Left renal pelvis (tissue), 4 donors: ENCODE measurements at places on chromosomes 13 and 19.

DNA sequence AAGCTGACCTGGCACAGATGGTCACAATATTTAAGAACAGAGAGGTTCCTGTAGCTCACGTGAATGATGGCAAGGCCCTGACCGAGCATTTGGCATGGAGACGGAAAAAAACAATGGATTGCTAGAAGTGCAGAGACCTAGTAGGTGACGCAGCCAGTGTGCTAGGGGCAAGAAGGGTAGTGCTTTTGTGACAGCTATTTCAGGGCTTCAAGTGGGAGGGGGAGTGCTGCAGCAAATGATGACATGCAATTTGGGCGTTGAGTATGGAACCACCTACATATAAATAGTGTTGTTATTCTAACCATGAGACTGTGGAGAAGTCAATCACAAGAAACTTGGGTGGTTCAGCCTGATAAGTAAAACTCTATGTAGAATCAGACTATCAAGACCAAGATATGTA lies 65.7 kb upstream of the IL17D start:
- no peak for DNase-seq

DNA sequence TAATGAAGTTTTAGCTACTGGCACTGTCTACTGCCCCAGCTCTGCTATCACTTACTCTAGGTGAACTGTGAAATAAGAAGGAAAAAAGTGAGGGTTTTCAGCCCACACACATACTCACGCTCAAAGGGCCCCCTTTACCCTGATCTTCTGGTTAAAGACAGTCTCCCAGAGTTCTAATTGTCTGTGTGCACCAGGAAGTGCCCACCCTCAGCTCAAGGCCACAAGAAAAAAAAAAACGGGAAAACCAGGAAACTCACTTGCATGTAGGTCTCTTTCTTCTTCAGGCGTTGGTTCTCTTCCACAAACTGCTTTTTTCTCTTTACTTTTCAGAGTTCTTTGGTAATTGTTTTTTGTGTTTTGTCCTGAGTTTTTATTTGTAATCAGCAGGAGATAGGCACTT lies 22.1 kb downstream of the RAP2A start:
- DNase-seq = no peak

- DNase-seq = no peak
Observed at GRCh38 chr13:25744178-25744577, 307.6 kb downstream of the SHISA2 start.

- no peak for DNase-seq
Observed at GRCh38 chr19:13078897-13079541, 23.6 kb downstream of the LYL1 start.

- no peak for DNase-seq
Observed at GRCh38 chr19:7850000-7850813, 20.2 kb downstream of the EVI5L start.

DNA sequence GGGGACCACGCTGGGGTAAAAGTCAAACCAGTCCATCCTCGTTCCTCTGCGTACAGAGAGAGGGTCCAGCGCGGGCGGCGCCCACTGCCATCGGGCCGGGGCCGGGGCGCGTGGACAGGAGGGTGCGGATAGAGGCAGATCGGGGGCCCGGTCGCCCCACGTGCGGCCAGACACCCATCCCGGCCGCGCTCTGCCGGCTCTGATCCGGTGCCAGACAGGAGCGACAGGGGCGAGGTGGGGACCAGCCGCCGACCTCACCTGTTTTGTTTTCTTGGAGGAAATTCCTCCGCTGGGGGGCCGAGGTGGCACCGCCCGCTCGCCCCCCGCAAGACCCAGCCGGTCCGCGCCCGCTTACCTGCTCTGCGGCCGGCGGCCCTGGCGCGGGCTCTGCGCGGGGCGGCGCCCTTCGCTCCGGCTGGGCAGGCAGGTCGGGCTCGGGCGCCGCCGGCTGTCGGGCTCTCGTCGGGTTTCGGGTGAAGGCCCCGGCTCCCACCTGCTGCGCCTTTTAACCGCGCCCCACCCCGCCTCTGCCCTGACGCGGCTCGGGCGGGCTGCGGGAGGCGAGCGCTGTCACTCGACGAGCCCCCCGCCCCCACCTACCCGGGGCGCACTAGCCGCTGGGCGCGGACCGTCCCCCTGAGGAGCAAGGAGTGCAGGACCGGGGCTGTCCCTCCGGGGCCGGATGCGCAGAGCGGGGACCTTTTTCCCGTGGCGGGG lies at the start of gene GJB6:
Gene GJB6, minus strand, starts transcription at position 481 of the 717 bp plus-strand sequence. CDS start 8,839 bp downstream, outside the sequence.
- peak; percentile 24 for DNase-seq

DNA sequence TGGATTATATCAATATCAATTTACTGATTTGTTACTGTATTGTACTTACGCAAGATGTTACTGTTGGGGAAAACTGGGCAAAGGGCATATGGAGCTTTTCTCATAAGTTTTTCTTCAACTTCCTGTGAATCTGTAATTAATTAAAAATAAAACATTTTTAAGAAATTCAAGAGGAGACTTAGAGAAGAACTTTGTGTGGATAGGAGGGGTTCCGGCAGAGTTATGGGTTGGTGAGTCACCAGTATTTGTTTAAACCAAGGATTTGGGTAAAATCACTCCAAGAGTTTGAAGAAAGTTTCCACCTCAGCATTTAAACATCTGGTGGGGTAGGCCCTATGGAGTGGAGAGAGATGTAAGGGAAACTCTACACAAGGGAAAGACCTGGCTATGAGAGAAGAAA lies 379.6 kb downstream of the TSHZ3 start:
- no peak for DNase-seq

DNA sequence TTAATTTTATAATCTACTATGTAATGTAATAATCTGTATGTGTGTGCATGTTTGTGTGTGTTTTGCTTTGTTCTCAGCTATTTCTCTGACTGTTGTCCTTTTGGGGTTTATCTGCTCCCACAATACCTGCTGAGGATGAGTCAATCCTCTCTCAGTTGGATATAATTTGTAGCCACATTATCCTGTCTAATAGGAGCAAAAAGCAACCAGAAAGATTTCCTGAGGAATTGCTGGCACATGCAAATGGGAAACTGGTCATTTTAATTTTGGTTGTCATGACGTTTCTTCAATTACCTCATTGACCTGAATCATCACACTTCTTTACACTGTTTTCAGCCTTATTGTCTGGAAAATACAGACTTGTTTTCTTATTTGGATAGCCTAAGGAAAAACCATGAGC lies 488.4 kb downstream of the KLF5 start:
- no peak for DNase-seq

DNA sequence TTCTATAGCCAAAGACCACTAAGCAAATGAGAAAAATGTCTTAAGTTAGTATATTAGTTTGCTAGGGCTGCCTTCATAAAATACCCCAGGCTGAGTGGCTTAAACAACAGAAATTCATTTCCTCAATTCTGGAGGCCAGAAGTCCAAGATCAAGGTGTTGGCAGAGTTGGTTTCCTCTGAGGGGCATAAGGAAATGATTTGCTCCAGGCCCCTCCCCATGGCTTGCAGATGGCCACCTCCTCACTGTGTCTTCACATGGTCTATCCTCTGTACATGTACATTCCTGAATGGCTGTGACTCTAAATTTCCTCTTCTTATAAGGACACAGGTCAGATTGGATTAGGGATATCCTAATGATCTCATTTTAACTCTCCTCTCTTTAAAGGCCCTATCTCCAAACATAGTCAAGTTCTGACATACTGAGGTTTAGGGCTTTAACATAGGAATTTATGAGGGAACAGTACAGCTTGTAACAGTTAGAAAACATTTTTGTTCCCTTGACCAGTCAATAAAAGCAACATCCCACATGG lies 307.4 kb downstream of the DIAPH3 start:
- no peak for DNase-seq

DNA sequence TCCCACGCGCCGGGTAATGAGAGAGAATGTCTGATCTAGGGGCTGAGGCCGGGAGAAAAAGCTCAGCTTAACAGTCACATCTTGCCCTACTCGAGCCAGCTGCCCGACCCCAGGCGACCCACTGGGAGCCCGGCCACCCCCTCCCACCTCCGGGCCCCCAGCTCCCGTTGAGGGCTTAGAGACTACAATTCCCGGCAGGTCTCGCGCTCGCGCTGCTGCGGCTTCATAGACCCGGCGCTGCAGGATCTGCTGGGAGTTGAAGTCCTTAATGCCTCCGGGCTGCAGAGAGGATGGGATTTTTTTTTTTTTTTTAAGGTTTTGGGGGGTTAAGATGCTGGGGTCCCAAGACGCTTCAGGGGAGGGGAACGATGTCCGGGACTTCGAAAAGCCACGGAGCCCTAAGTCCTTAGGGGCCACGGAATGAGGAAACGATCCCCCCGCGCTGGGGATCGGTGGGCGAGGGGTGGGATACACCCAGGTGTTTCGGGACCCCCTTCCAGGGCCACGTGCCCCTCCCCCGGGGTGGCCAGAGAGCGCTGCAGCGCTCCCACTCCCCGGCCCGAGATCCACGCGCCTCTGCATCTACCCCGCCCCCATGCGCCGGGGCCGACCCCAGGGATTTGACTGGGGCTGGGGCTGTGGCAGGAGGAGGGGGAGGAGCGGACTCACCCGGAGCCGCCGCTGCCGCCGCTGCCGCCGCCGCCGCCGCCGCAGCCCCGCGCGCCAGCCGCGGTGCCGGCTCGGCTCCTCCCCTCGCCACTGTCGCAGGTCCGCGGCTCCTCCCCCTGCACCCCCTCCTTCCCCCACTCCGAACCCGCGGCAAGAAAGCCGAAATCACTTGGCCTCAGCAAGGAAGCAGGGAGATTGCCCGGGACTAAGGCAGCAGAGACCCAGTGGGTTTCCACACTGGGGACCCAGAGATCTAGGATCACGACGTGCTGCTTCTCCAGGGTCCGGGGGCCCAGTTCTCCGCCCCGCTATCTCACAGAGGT lies at the start of gene SYT3:
Gene SYT3, minus strand, starts transcription at position 761 of the 992 bp plus-strand sequence. CDS start 2,470 bp downstream, outside the sequence.
- DNase-seq = no peak

DNA sequence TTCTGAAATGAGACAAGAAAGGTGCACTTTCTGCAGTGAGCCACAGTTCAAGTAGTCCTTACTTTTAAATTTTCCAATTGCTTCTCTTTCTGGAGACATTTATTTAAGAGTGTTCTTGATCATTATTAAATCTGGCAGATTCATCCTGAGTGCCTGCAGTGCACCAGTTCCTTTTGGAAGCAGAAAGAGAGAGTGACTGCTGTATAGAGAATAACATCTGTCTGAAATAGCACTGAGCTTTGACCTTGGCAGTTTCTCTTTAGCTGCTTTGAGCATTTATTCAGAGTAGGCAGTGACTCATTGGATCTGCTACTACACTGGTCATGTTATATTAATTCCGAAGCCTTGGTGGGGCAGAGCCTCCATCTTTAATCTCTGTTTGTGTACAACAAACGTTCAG lies 1373.7 kb downstream of the PCDH9 start:
- DNase-seq = no peak

DNA sequence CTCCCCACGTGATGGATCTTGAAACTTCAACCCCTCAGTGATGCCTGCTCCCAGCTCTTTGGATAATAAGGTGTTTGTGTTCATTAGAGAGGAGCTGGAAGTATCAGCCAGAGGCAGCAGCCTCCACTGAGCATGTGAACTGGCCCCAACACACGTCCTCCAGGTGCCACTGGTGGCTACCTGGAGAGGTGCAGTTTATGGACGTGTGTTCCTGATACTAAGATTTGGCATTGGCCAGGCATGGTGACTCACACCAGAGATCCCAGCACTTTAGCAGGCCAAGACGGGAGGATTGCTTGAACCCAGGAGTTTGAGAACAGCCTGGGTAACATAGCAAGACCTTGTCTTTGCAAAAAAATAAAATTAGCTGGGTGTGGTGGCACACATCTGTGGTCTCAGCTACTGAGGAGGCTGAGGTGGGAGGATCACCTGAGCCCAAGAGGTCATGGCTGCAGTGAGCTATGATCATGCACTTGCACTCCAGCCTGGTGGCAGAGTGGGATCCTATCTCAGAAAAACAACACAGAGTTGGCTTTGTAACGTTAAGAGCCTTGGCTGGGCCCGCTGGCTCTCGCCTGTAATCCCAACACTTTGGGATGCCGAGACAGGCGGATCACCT lies 34.4 kb downstream of the SLC25A42 start:
- no peak for DNase-seq

GRCh38 chr13:35953537-35954206 lies 177.5 kb downstream of the DCLK1 start:
- peak; percentile 85 for DNase-seq

GRCh38 chr19:17329366-17330261 lies 5.0 kb downstream of the ANO8 start:
- no peak for DNase-seq

GRCh38 chr13:110137680-110138009 lies 169.3 kb downstream of the COL4A1 start:
- no peak for DNase-seq

GRCh38 chr13:33871207-33872004 lies 53.5 kb downstream of the RFC3 start:
- DNase-seq = no peak

DNA sequence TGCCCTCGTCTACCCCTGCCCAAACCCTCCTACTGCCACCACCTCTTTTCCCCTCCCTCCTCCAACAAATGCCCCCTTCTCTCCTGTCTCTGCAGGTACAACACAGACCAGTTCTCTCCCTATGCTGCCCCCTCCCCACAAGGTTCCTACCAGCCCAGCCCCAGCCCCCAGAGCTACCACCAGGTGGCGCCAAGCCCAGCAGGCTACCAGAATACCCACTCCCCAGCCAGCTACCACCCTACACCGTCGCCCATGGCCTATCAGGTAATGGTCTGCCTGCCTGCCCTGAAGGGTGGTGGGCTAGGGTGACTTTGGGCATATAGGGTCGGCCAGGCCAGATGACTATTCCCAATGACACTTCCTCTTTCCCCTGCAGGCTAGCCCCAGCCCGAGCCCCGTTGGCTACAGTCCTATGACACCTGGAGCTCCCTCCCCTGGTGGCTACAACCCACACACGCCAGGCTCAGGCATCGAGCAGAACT lies 6.5 kb upstream of the TIMM50 start:
- no peak for DNase-seq

- DNase-seq = no peak
Observed at GRCh38 chr13:113298043-113298945, 1.3 kb downstream of the LAMP1 start.

DNA sequence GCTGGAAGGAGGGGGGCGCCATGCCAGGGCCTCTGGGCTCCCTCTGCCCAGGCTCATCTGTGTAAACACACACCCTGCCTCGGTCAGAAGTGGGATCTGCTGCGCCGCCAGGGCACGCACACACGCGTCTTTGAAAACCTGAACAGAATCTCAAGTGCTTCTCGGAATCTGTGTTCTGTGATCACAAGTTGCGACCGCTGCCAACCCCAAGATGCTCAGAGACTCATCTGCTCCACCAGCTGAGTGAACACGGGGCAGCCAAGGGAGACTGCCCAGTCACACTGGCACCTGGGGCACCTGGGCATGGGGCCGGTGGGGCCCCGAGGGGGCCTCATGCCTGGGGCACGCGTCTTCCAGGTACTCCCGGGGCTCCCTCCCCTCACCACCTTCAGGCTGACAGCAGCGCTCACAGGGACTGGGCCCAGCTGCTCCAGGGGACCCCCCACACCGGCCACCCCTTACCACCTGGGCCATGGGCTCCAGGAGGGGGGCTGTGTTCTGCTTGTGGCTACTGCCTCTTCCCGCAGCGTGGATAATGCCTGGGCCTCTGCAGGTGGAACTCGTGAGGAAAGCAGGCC lies 59.0 kb downstream of the KLF2 start:
- DNase-seq = no peak

- DNase-seq = no peak
Observed at GRCh38 chr19:11856596-11857250, 8.2 kb downstream of the ZNF439 start.

GRCh38 chr19:30696514-30696913 lies 324.3 kb downstream of the ZNF536 start:
- no peak for DNase-seq

- DNase-seq = no peak
Observed at GRCh38 chr13:95552539-95553441, at the start of gene CLDN10. Gene CLDN10, plus strand, starts transcription at chr13:95552720. Its CDS starts 34 bp downstream, at chr13:95552754.

- DNase-seq = no peak
Observed at GRCh38 chr13:23610966-23611491, 40.8 kb downstream of the TNFRSF19 start.

- DNase-seq = no peak
Observed at GRCh38 chr19:10784257-10784656, 51.8 kb downstream of the TMED1 start.
